ENCODE measurements at places on chromosomes 1 and 21.

DNA sequence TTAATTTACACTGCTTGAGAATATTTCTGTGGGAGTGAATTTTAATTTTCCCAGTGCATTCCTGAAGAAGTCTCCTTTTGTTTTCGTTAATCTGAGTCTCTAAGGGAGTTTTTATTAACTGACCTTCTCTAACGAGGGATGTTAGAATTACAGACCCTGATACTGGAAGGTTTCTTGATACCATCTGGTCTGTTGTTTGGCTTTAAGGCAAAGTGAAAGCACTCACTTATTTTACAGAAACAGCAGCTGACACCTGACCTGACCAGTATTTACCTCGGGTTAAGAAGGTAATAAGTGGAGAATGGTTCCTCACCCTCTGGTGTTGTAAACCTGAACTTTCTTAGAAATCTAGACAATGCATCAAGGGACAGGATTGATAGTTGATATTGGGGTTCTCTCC is 12.4 kb downstream of the CDC14A start:
- peak; percentile 21 for DNase-seq

DNA sequence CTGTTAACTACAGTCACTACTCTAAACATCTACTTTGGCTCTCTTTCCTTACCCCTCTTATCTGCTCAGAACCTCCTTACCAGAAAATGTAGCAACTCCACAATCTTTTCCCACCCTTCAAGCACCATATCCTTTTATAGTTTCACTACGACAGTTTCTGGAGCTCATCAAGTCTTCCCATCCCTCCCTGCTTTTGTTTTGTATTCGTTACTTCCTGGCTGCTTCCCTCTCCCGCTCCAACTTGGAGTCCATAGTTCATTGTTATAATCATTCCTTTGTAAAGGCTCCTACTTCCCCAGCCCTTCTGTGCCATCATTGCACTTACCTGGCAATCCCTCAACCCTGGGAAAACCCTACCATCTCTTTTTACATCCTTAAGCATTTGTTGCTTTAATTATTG is 18.0 kb downstream of the MPZL1 start:
- no peak for DNase-seq

- DNase-seq = no peak
Observed at GRCh38 chr21:45465105-45465504, 60.1 kb downstream of the COL18A1 start.

DNA sequence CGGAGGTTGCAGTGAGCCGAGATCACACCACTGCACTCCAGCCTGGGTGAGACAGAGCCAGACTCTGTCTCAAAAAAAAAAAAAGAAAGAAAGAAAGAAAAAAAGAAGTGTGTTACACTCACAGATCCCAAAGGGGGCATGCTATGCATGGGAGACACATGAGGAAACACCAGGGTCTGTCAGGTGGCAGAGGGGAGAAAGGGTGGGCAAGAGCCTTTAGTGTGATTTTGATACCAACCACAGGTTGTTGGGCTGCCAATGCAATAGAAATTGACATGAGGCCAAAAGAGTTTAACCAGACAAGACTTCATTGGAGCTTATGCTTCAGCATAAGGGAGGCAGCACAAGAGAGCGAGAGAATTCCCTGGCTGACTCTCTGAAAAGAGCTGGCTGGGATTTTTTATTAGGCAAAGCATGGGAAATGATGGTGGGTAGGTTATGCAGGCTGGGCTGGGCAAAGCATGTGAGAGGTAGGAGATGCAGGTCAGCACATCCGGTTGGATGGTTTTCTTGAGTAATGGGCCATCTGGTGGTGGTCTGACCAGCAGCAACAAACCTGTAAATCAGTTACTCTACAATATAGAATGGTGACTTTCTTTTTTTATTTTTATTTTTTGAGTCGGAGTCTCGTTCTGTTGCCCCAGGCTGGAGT is 11.7 kb upstream of the EXTL1 start:
- no peak for DNase-seq

DNA sequence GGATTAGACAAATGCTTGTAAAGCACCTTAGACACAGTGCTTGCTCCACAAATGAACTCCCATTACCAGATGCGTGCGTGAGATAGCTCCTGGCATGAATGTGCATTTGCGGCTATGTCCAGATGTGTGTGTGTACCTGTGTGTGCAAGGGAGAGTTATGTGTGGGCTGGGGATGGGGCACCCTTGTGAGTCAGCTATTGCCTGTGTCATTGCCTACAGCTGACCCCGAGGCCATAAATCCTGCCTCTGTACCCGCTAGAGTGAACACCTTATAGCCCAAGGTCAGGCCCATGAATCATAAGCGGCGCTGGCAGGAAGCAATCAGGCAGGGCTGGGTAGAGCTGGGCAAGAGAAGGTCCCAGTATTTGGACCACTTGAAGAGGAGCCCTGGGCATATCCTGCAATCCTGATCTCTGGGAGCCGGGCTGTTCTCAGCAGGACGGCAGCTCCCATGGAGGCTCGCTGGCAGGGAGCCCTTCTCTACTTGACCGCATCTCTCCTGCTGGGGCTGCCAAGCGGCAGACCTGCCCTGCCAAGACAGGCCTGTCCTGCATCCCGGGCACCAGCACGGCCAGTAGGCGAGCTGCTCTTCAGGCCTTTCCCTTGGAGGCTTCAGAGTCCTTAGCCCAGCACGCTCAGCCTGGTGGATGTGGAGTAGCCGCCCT is 86.4 kb downstream of the TMEM53 start:
- DNase-seq = no peak

- peak; percentile 37 for DNase-seq
Observed at GRCh38 chr21:30718239-30718909, at the start of gene KRTAP21-3. Gene KRTAP21-3, minus strand, starts transcription at chr21:30718777. Its CDS starts 18 bp downstream, at chr21:30718759.

GRCh38 chr1:58497499-58497898 is 49.0 kb downstream of the OMA1 start:
- DNase-seq = no peak

- DNase-seq = no peak
Observed at GRCh38 chr1:61056196-61056572, 26.2 kb upstream of the NFIA start.

- no peak for DNase-seq
Observed at GRCh38 chr21:30240661-30241060, 24.8 kb upstream of the CLDN8 start.

GRCh38 chr21:32070676-32071330 is 198.0 kb downstream of the HUNK start:
- no peak for DNase-seq

GRCh38 chr1:109017134-109017533 is 24.8 kb downstream of the WDR47 start:
- no peak for DNase-seq

DNA sequence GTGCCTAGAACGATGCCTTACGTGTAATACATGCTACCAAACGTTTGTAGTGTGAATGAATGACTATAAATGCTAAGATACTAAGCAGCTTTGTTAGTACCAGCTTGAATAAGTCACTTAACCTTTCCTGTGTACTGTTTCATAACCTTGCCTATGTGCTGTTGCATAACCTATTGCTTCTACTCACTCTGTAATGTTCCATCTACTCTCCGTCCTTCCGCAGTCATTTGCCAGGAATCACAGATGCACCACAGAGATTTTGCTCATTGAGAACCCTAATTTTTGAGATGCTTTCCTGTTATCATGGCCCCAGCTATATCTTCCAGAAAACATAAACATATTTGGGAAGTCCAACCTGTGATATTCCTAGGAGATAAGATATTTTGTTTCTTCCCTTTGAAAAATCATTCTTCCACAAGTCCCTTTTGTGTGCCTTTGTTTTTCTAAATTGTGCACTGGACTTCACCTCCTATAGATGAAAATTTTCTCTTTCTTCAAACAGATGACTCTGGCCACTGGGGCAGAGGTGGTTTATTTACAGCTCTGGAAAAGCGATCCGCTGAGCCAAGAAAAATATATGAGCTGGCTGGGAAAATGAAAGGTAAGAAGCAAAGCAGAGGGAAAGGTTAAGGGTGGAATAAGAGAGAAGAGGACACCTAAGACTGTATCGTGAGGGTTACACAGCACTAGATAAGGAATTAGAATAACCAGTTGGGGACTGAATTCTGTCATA is 44.8 kb downstream of the CHD1L start:
- DNase-seq = peak; percentile 87

- no peak for DNase-seq
Observed at GRCh38 chr1:153670257-153670858, 435 bp downstream of the ILF2 start.

DNA sequence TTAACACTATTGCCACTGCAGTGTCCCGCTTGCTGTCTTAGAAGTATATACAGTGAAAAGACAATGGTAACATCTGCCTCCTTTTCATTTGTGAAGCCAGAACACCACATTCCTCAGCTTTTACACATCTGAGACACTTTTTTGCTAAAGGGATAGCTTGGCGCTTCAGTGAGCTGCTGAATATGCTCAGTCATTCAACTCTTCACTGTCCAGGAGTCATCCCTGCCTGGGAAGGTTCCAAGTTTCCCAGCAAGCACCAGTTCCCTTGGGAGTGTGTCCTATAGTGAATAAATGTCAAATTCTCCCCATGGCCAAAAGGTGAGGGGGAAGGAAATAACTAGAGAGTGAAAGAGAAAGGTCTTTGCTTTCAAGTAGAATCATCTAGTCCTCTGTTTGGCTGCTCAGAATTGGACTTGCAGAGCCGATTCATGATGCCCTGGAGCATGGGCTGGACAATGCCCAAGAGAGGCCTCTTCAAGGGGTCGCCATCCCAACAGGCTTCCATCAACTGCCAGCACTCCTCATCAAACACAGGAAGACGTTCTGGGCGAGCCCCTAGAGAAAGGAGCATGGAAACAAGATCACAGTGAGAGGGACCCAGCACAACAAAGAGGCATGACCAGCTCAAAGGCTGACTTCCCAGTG is 25.5 kb upstream of the RBBP5 start:
- DNase-seq = peak; percentile 69

- no peak for DNase-seq
Observed at GRCh38 chr21:36193200-36193599, 36.6 kb downstream of the DOP1B start.

GRCh38 chr21:15276243-15276642 is 211.4 kb upstream of the NRIP1 start:
- DNase-seq = no peak

GRCh38 chr1:59115865-59116264 is 181.0 kb upstream of the FGGY start:
- no peak for DNase-seq

DNA sequence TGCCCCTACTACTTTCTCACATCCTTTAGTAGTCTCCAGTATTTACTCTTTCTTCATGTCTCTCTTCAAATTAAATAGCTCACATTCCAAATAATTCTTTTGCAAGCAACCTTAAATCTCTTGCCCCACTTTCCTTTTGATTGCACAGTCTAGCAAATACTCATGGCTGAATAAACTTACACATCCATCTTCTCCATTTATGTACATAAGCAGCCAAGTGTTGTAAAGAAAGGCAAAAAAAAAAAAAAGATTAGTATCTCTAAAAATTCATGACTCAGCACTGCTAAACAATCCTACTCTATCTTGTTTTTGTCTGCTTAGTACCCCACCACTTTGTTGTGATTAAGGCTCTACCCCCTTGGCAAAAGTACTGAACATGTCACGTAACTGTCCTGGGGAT is 42.6 kb downstream of the F13B start:
- DNase-seq = no peak

DNA sequence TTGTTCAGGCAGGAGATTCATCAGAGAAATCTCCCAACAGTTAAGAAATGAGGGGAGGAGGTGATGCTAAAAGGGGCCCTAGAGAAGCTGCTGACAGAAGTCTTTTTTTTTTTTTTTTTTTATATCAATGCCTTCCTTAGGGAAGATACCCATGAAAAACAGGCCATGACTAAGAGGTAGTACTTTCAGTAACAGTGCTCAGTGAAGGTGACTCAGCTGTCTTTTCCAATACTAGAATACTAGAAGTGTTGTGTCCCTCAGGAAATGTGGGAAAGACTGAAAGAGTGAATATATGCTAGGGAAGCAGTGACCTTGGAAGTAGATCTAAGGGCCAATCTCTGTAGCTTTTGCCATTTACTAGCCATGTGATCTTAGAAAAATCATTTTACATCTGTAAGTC is 52.4 kb upstream of the SLFNL1 start:
- peak; percentile 41 for DNase-seq

GRCh38 chr21:44021064-44021463 is 9.0 kb downstream of the TRAPPC10 start:
- no peak for DNase-seq

DNA sequence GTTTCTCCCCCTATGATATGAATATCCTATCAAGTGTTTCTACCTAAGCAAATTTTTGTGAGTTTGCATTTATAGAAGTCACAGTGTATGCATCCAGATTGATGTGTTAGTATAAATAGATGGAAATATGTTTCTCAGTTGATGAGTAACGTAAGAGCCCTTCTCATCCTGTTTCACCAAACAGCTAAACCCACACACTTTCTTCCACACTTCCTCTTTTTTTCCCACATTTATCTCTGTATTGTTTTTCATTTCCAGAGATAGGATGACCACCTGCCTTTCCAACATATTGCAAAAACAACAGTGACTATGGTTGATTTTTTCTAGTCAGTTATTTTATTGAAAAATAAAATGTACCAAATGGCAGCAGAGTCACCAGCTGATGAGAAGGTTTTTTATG is 490.1 kb downstream of the NEGR1 start:
- no peak for DNase-seq

Measured in choroid plexus epithelial cell (primary cell).